ENCODE measurements at places on chromosomes 6 and 20.

DNA sequence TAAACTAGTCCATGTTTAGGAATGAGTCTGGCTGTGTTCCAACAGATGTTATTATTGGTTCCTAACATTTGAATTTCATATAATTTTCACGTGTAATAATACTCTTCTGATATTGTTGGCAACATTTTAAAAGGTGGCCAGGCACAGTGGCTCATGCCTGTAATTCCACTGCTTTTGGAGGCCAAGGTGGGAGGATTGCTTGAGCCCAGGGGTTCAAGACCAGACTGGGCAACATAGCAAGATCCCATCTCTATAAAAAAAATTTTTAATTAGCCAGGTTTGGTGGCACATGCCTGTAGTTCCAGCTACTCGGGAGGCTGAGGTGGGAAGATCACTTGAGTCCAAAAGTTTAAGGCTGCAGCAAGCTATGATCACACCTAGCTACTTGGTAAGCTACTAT lies 116.2 kb downstream of the MTHFD1L start:
- no peak for DNase-seq

- no peak for DNase-seq
Observed at GRCh38 chr20:51036827-51037531, 14.1 kb upstream of the KCNG1 start.

GRCh38 chr6:26342106-26343004 lies 22.6 kb upstream of the BTN3A2 start:
- no peak for DNase-seq

DNA sequence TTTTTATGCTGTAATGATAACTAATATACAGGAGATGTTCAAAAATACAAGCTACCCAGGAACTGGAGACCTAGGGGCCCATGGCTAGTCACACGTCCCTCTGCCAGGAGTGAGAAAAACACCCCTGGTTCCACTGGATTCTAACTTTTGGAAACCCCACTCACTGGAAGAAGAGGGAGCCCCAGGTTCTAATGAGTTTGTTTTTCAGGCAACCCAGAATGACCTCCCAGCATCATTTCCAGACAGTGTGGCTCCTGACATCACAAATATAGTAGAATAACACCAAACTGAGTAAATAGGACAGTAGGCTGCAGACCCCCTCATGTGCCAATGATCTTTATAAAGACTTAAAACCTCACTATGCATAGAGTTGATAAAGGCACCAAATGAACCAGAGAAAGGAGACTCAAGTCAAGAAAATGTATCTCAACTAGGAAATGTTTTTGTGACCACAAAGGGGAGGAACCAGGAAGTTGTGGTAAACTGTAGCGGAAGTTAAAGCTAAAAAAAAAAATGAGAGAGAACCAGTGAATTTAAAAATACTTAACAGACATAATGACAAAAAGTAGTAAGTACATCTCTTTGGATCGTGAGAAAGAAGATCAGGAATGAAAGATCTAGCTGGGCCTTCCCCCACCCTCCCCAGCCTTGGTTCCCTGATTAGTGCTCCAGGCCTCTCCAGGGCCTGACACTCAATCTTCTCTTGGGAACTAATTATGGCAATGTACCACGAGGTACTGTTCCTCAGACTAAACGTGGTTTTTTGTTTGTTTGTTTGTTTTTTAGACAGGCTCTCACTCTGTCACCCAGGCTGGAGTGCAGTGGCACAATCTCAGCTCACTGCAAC lies 19.8 kb downstream of the HLA-E start:
- DNase-seq = peak; percentile 5

- DNase-seq = no peak
Observed at GRCh38 chr6:37503309-37503965, 3.7 kb upstream of the CCDC167 start.

DNA sequence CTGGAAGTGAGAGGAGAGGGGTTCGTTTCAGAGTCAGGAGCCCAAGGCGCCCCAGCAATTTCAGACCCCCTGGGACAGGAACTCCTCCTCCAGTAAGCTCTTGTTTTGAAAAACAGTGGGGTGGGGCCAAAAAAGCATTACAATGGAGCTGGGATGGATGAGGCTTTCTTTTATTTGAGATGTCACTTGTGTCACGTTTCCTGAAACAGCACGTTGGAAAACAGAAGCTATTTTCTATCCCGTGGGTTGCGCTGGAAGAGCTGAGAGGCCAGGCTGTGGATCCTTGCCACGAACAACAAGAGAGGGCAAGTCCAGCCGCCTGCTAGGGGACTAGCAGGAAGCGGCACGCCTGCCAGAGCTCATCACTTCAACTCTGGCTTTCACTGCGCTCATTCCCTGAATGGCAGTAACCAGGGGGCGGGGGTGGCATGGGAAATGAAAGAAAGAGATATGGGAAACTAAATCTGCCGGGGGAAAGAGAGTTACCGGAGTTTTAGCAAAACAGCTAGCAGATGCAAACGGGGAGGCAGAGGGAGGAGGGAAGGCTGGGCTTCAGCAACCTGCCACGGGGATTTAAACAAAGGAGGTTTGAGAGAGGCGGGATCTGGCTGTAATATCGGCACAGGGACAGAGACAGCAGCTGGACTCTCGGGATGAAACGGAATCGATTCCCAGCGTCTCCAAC lies 34.6 kb downstream of the GCNT2 start:
- no peak for DNase-seq

GRCh38 chr20:1524004-1524403 lies 32.8 kb upstream of the SIRPB2 start:
- DNase-seq = no peak

GRCh38 chr6:3789018-3789895 lies 37.7 kb upstream of the PXDC1 start:
- no peak for DNase-seq

DNA sequence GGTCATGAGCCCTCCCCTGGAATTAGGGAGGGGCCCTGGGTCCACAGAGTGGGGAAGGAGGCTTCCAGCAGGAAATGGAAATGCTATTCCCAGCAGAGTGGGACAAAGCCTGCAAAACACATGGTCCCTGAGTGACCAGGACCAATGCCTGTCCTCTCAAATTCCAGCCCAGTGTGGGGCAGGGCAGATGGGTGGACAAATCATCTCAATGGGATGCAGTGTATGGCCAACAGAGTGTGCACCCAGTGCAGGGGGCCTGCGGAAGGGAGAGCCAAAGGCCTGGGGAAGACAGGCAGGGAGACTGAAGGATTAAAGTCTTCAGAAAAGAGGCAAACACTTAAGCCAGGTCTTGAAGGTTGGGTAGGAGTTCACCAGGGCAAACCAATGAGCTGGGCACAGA lies 28.7 kb upstream of the PHACTR3 start:
- no peak for DNase-seq

GRCh38 chr20:58651559-58651945 lies 469 bp downstream of the STX16 start:
- DNase-seq = no peak

DNA sequence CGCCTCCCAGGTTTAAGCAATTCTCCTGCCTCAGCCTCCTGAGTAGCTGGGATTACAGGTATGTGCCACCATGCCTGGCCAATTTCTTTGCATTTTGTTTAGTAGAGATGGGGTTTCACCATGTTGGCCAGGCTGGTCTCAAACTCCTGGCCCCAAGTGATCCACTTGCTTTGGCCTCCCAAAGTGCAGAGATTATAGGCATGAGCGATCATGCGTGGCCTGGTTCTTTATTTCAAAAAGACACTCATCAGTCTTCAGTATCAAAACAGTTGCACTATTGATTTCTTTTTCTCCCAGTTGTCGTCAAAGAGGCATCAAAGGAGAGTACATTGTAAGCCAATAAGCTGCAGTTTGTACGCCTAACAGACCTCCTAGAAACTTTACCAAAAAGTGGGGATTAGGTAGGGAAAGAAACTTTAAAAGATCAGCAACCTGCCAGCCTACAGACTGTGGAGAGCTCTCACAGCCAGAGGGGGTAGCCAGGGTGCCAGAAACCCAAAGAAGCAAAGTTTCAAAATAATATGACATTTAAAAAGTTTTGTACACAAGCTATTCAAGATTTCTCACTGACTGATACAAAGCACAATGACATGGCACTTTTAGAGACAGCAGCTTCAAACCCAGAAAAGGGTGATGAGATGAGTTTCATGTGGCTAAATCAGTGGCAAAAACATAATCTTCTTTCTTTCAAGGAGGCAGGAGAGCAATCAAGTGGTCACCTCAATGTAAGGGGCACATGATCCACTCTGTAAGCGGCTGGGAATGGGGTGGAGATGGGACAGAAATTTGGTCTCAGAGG lies 83.0 kb upstream of the RALY start:
- no peak for DNase-seq

Measured in SW 1271 (cell line).